Amygdala (tissue), 56 donors: ENCODE measurements at places on chromosomes 4 and X.

DNA sequence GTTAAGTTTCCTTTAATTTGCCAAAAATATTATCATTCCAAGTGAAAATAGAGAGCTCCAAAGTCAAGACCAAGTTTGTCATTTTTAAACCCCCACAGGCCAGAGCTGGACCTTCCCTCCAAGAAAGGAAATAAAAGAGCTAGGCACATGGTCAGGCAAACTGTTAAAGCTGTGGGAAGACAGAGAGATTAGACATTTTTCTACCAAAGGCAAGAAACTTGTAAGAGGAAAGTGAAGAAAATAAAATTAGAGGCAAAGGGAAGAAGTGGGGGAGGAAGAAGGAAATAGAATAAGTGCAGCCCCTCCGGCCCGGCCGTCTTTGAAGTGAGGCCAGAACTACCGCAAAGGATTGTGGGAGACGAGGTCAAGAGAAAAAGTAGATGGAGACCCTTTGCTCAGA lies 47.9 kb upstream of the HAND2 start:
- DNase-seq: no peak

DNA sequence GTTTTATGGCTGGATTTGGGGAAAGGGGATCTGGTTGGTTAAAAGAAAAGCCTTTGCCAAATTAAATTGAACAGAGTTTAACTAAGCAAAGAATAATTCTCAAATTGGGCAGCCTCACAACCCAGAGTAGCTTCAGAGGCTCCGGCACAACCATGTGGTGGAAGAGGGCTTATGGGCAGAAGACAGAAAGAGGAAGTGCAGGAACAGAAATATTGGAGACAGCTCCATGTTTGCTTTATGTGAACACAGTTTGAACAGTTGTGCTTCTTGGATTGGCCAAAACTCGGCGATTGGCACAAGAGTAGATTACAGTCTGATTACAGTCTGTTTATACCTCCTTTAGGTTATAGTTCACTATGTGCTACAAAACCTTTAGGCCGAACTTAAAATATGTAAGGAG lies 562.7 kb downstream of the TRIML1 start:
- no peak for DNase-seq

DNA sequence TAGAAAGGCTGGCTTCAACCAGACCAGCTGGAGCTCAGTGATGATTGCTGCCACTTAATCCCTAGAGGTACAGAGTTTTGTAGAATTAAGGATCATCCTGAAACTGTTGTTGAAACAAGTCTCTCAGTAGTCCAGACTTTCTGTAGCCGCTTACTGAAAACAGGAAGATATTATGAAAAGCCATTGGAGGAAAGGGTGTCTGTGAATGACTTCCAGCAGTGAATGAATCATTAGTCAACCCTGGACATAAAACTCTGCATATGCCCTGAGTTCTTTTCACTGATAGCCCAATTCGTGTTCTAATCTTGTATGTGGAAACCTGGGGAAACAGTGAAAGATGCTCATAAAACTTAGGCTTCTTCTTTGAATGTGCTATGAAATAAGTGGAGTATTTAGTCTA lies 14.8 kb downstream of the HOPX start:
- DNase-seq: no peak

GRCh38 chrX:153450949-153451277 lies 5.1 kb upstream of the TREX2 start:
- DNase-seq: no peak

DNA sequence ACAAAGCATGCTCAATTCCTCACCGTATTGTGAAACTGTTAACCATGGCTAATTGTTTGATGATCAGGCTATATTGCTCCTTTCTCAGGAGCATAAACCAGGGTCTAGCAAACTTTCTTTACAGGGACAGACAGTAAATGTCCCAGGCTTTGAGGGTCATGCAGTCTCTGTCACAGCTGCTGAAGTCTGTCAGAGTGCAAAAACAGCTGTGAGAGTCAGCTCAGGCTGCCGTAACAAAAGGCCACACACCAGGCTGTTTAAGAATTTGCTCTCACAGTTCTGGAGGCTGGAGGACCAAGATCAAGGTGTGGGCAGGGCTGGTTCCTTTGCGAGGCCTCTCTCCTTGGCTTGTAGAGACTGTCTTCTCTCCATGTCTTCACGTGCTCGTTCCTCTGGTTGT lies 75.6 kb downstream of the GPR143 start:
- no peak for DNase-seq

DNA sequence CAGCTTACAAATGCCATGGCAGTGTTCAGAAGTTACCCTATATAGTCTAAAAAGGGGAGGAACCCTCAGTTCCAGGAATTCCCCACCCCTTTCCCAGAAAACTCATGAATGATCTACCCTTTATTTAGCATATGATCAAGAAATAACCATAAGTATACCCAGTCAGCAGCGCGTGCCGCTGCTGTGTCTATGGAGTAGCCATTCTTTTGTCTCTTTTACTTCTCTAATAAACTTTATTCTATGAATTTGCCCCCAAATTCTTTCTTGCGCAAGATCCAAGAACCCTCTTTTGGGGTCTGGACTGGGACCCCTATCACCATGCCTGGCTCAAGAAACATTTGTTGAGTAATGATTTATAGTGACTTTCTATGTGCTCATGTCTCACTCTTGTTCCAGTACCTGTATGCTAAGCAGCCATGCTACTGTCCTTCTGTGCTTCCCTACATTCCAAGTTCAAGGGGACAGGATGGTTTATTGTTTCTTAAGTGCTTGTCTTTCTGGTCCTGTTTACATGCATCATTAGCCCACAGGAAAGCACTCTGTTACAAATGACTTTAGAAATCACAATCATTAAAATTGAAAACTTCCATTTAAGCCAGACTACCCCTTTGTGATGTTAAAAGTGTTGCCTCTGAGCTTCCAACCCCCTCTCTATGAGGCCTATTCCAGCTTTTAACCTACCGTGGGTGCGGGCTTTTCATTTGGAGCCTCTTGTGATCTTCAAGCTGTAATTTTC lies 63.4 kb upstream of the S100G start:
- no peak for DNase-seq

- no peak for DNase-seq
Measured at GRCh38 chrX:7146703-7147412, 654 bp upstream of the STS start.

GRCh38 chrX:15686818-15687685 lies 22.4 kb upstream of the CLTRN start:
- peak; percentile 16 for DNase-seq

DNA sequence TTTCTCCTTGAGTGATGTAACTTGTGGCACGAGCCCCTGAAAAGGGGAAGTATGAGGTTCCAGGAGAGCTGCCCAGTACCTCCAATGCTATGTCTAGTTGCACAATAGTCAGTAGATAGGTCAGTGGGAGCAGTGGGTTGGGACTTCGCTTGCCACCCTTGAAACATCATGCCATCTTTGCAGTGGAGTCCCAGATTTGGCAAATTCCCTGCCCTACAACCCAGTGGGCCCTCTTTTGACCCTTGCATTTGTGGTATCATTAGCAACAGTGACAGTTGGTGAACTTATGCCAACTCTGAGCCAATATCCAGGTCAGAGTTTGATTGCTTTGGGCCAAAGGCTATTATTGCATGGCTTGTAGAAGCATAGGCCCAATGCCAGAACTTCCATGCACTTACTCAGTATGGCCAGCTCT lies 12.3 kb downstream of the FHL1 start:
- no peak for DNase-seq

DNA sequence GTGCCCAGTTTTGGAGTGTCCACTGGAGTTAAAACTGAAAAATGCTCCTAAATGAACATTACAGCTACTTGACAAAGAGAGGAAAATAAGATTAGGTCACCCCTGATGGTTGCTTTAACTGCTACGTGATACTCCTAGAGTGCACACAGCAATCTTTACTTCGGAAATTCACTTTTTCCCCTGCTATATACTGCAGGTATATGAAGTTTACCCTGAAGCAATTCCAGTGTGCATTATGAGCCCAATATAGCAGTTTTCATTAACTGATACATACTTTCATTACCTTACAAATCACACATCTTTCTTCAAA lies 773 bp upstream of the ZNF827 start:
- no peak for DNase-seq

- DNase-seq: peak; percentile 28
Measured at GRCh38 chr4:88522702-88523324, 763 bp downstream of the PYURF start.

GRCh38 chr4:7529368-7530080 lies 94.8 kb upstream of the PSAPL1 start:
- DNase-seq: no peak

GRCh38 chr4:5804656-5805055 lies 88.2 kb downstream of the CRMP1 start:
- no peak for DNase-seq
